ENCODE measurements at places on chromosomes 16 and 17. TPM values are rescaled to one million over a fixed set of nuclear protein-coding genes. Genes with fewer than 3 reads are reported as not detected.

DNAAF1 gene
- 2.2 TPM for total RNA-seq

KCNH4 gene
- 0.12 TPM for total RNA-seq

ENPP7 gene
- total RNA-seq = not detected

MAPT gene
- 0.27 TPM for total RNA-seq

GRCh38 chr16:67391424-67392300 is 1.6 kb downstream of the TPPP3 start:
- no peak for DNase-seq
- no peak overlapping the region for H3K4me3 ChIP-seq
- no peak overlapping the region for H3K27ac ChIP-seq
- peaks cover 11% of the 10 kb centered on the region for H3K27me3 ChIP-seq

DNA sequence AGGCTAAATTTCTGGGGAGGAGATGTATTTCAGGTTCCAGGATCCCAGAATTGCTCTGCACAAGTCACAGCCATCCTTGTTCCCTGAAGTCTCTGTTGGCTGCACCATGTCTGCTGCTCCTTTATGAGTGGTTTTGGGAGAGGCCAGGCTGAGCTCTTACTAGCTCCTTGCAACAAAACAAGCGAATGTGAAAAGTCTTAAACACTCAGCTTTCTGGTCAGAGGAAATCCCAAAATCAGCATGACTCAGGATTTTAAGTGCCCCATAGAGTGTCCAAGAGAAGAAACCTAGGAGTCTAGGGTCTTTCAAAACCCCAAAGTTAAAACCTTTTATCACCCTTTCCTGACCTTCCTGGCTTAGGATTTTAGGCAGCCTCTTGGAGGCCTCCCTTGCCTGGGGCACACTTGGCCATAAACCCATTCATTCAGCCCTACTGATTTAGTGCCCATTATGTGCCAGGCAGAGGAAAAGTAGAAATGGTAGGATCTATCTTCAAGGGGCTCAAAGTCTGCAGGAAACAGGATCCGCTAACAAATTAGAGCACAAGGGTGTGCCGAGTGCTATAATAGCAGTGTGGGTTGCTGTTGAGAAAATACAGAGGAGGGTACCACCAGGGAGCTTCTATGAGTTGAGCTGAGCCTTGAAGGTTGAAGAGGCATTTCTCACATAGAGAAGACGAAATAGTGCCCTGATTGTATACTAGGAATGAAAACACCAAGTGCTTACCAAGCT is 36.9 kb downstream of the SOST start:
- no peaks in the 10 kb centered on the region for H3K27me3 ChIP-seq
- H3K4me1 ChIP-seq = no peaks in the 10 kb centered on the region
- no peaks in the 10 kb centered on the region for H3K36me3 ChIP-seq
- H3K4me3 ChIP-seq = no peak overlapping the region

DNA sequence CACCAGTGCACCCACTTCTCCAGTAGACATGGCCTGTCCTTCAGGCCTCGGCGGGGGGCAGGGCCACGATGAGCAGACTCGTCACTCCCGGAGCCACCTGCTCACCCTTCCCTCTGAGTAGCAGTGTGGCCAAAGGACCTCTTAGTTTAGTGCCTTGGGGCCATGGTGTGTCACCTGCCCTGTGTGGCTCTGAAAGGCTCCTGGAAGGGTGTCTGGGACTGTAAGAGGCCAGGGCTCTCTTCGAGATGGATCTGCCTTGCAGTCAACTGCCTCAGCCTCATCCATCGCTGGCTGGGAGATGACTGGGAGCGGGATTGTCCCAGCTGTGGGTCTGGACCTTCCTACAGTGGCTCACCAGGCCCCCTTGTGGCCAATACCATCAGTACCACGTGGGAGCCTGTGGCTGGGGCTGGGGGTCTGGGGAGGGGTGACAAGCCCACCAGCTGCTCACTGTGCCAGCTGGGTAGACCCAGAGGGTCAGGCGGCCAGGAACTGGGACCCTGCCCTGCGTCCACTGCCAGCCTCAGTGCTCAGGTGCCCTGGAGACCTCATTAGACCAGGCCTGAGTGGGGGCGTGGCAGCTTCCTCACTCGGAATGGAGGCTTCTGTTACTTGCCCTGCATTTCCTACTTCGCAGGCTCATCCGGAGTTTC is 133.4 kb downstream of the OR1D5 start:
- H3K36me3 ChIP-seq = no peaks in the 10 kb centered on the region
- H3K27ac ChIP-seq = no peak overlapping the region
- no peak overlapping the region for H3K4me3 ChIP-seq

DNA sequence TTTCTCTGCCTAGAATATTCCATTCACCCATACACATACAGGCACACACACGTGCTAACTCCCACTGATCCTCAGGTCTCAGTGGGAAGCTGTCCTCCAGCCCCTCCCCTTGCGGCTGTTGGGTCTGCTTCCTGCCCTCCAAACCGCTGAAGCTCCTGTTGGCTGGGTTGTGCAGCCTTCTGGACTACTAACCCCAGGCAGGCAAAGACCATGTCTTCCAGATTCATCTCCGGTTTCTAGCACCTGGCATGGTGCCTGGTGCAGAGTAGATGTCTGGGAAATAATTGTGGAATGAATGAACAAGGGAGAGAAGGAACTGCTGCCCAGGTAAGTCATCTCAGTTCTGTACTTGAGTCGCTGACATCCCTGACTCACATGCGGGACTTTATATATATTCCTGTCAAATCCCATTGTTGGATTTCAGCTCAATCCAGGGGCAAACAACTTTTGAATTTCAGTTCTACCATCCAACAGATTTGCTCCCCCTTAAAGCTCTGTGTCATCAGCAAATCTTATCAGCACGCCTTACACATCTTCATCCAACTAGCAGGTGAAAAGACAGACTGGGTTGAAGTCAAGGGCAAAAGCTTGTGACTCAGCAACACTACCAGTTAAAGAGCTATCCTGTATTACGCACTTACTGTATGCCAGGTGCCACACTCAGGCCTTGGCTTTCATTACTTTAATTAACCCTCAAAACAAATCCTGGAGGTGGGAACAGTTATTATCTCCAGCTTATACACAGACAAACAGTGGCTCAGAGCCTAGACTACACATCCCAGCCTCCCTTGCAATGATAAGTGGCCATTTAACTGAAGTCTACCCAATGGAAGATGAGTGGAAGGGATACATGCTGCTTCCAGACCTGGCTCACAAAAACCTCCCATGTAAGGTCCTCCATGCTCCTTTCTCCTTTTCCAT is 51.1 kb downstream of the SRCIN1 start:
- no peak overlapping the region for H3K4me3 ChIP-seq
- H3K27ac ChIP-seq = no peak overlapping the region
- peaks cover 8% of the 10 kb centered on the region for H3K4me1 ChIP-seq
- DNase-seq = no peak
- H3K27me3 ChIP-seq = no peaks in the 10 kb centered on the region
- H3K36me3 ChIP-seq = no peaks in the 10 kb centered on the region

- H3K4me3 ChIP-seq = peak overlapping the region; percentile 96
- peaks cover 31% of the 10 kb centered on the region for H3K4me1 ChIP-seq
- H3K27me3 ChIP-seq = no peaks in the 10 kb centered on the region
- peak overlapping the region; percentile 96 for H3K27ac ChIP-seq
- DNase-seq = no peak
Observed at GRCh38 chr17:7835814-7836595, 2.0 kb downstream of the KDM6B start.

- DNase-seq = no peak
- H3K36me3 ChIP-seq = no peaks in the 10 kb centered on the region
- H3K4me3 ChIP-seq = no peak overlapping the region
- no peaks in the 10 kb centered on the region for H3K27me3 ChIP-seq
Observed at GRCh38 chr17:66214884-66215528, 14.2 kb downstream of the APOH start.

All from naive thymus-derived CD4-positive, alpha-beta T cell (primary cell).